Right lung (tissue), 10 donors: ENCODE measurements at places on chromosomes 16 and 17. TPM values are rescaled to one million over a fixed set of nuclear protein-coding genes. Genes with fewer than 3 reads are reported as not detected.

The HAS3 gene
- polyA plus RNA-seq, result 136 TPM

The KRTAP4-16 gene
- not detected for polyA plus RNA-seq

The OR3A3 gene
- not detected for polyA plus RNA-seq

The P2RX1 gene
- polyA plus RNA-seq, result 2.0 TPM

The SOX15 gene
- 2.1 TPM for polyA plus RNA-seq

The MGAT5B gene
- 1.6 TPM for polyA plus RNA-seq

The CD79B gene
- polyA plus RNA-seq, result 1.4 TPM

The C1QTNF8 gene
- 0.23 TPM for polyA plus RNA-seq

The TM4SF5 gene
- not detected for polyA plus RNA-seq

The GNGT2 gene
- 3.1 TPM for polyA plus RNA-seq

The LLGL1 gene
- polyA plus RNA-seq, result 33.3 TPM

The KCNH4 gene
- polyA plus RNA-seq, result not detected

The SRL gene
- polyA plus RNA-seq, result 6.6 TPM

The RAI1 gene
- polyA plus RNA-seq, result 24.0 TPM

The NGFR gene
- 22.2 TPM for polyA plus RNA-seq

The NRN1L gene
- 1.5 TPM for polyA plus RNA-seq

The KRT26 gene
- not detected for polyA plus RNA-seq

The ZNF319 gene
- 8.0 TPM for polyA plus RNA-seq

The GPRC5C gene
- polyA plus RNA-seq, result 41.3 TPM

The KRTAP17-1 gene
- not detected for polyA plus RNA-seq

The ANKRD40 gene
- polyA plus RNA-seq, result 51.4 TPM

The EPN3 gene
- 5.2 TPM for polyA plus RNA-seq

The CD300LB gene
- polyA plus RNA-seq, result 0.22 TPM

The HBA2 gene
- 1,399 TPM for polyA plus RNA-seq

The SYT17 gene
- 12.8 TPM for polyA plus RNA-seq

The FN3KRP gene
- 53.0 TPM for polyA plus RNA-seq

The CD68 gene
- 40.7 TPM for polyA plus RNA-seq

The KRTAP2-1 gene
- not detected for polyA plus RNA-seq

The TLCD1 gene
- polyA plus RNA-seq, result 11.0 TPM

The RSKR gene
- polyA plus RNA-seq, result 27.9 TPM

The NKD1 gene
- 47.7 TPM for polyA plus RNA-seq

The RASD1 gene
- 3.4 TPM for polyA plus RNA-seq

The ZP2 gene
- polyA plus RNA-seq, result 5.3 TPM

The CMTM2 gene
- polyA plus RNA-seq, result 0.95 TPM

The GUCY2D gene
- 0.12 TPM for polyA plus RNA-seq

The HASPIN gene
- polyA plus RNA-seq, result 2.4 TPM

The KRTAP9-8 gene
- polyA plus RNA-seq, result not detected

The TMIGD1 gene
- polyA plus RNA-seq, result not detected

The MPV17L gene
- 5.3 TPM for polyA plus RNA-seq

The CEP295NL gene
- 0.40 TPM for polyA plus RNA-seq

The KRTAP4-4 gene
- not detected for polyA plus RNA-seq

The ZFHX3 gene
- 26.6 TPM for polyA plus RNA-seq

The MT1A gene
- polyA plus RNA-seq, result 0.58 TPM

The IL21R gene
- polyA plus RNA-seq, result 2.9 TPM

The RAP1GAP2 gene
- polyA plus RNA-seq, result 8.4 TPM

The G6PC1 gene
- polyA plus RNA-seq, result 0.05 TPM
